Hair follicular keratinocyte (primary cell): ENCODE measurements at places on chromosomes 11 and 22. TPM values are rescaled to one million over a fixed set of nuclear protein-coding genes. Genes with fewer than 3 reads are reported as not detected.

OR4D5 gene
- not detected in 2 replicates for total RNA-seq

ARL14EP gene
- 8.9 and 15.9 TPM in 2 replicates for total RNA-seq

CLTCL1 gene
- 10.4 and 19.3 TPM in 2 replicates for total RNA-seq

NXPE4 gene
- total RNA-seq: not detected in 2 replicates

NAGA gene
- total RNA-seq: 25.4 and 27.9 TPM in 2 replicates

MCAM gene
- total RNA-seq: 409 and 417 TPM in 2 replicates

SORL1 gene
- total RNA-seq: 90.0 and 154 TPM in 2 replicates

MYRF gene
- 0.04 TPM in 1 of 2 replicates, not detected in the other for total RNA-seq

P2RY2 gene
- 7.2 and 13.2 TPM in 2 replicates for total RNA-seq

SNX32 gene
- 0.23 TPM in 1 of 2 replicates, not detected in the other for total RNA-seq

APOL5 gene
- not detected in 2 replicates for total RNA-seq

GAB4 gene
- not detected in 2 replicates for total RNA-seq

ZNRD2 gene
- 66.4 and 90.1 TPM in 2 replicates for total RNA-seq

APLNR gene
- not detected in 2 replicates for total RNA-seq

DERL3 gene
- 1.4 and 5.6 TPM in 2 replicates for total RNA-seq

MMP1 gene
- total RNA-seq: 30.6 and 57.7 TPM in 2 replicates

POU2AF2 gene
- total RNA-seq: not detected in 2 replicates

TNNT3 gene
- not detected in 2 replicates for total RNA-seq

OR52I2 gene
- total RNA-seq: not detected in 2 replicates

GRIA4 gene
- not detected in 2 replicates for total RNA-seq

GPR83 gene
- 0.16 TPM in 1 of 2 replicates, not detected in the other for total RNA-seq

RAB3IL1 gene
- 0.53 and 0.78 TPM in 2 replicates for total RNA-seq

TCN2 gene
- 1.1 and 1.6 TPM in 2 replicates for total RNA-seq

LRRC32 gene
- total RNA-seq: not detected in 2 replicates

MAML2 gene
- total RNA-seq: 2.9 and 3.3 TPM in 2 replicates

TOMT gene
- not detected in 2 replicates for total RNA-seq

MYOD1 gene
- not detected in 2 replicates for total RNA-seq

ACRV1 gene
- total RNA-seq: 0.11 TPM in 1 of 2 replicates, not detected in the other

AAMDC gene
- total RNA-seq: 12.6 and 14.4 TPM in 2 replicates
